ENCODE measurements at places on chromosomes 6 and 20. TPM values are rescaled to one million over a fixed set of nuclear protein-coding genes. Genes with fewer than 3 reads are reported as not detected.
A peak's percentile ranks its signal among the peaks of the same experiment; 100 is the strongest.

GRCh38 chr6:27867051-27867944 lies 44.9 kb downstream of the OR2B2 start:
- DNase-seq: peak; percentile 95

Gene NKX2-2
- 0.21 TPM for total RNA-seq

DNA sequence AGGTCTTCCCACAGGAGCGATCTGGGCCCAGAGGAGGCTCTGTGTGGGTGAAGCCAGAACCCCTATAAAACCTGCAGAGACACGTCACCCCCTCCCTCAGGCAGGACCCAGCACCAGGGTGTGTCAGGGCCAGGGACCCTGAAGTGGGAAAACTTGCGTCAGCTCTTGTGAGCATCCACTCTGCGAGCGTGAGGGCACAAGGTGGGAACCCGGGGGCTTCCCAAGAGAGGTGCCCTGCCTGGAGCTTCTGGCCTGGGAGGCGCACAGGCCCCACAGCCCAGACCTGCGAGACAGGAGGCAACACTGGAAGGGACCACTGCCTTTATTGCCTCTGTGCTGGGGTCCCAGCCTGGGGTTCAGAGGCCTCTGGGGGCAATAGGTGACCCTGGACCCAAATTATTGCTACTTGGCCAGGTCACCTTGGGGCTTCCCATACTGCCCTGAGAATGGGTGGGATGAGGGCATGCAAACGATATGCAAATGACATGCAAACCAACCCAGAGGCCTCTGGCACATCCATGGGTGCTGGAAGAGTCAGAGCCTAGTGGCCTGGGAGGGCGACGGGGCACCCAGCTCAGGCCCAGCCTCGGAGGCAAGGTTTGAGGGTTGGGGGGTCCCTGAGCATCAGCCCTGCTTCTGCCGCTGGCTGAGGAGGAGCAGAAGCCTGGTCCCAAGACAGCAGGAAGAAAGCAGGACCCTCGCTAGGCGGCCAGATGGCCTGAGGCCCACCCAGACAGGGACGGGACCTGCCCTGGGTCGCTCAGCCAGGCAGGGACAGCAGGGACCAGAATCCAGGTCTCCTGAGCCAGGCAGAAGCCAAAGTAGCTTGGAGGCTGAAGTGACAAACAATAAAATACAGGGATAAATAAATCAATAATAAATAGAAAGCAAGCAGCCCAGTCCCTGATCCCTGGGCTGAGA lies 5.1 kb upstream of the C20orf144 start:
- no peak for DNase-seq

DNA sequence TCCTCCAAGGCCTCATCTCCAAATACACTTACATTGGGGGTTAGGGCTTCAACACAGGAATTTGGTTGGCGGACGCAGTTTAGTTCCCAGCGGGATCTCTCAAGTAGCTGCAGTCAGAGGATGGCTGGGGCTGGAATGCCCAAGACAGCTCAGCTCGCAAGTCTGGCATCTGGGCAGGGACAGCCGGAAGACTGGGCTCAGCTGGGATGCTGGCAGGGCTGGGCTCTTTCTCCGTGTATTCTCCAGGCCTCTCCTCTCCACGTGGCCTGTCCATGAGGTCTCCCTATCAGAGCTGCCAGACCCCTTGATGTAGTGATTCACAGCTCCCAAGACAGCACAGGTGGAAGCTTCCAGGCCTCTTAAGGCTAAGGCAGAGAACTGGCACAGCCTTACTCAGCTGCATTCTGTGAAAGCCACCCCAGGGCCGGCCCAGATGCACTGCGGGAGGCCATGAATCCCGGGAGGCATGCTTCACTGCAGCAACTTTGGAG lies 5.0 kb downstream of the FGD2 start:
- DNase-seq: peak; percentile 31

Gene NRSN1
- total RNA-seq: 0.51 TPM
